ENCODE measurements at places on chromosomes 5 and 9.

GRCh38 chr5:83608122-83608521 is 112.5 kb downstream of the HAPLN1 start:
- peak; percentile 41 for DNase-seq

DNA sequence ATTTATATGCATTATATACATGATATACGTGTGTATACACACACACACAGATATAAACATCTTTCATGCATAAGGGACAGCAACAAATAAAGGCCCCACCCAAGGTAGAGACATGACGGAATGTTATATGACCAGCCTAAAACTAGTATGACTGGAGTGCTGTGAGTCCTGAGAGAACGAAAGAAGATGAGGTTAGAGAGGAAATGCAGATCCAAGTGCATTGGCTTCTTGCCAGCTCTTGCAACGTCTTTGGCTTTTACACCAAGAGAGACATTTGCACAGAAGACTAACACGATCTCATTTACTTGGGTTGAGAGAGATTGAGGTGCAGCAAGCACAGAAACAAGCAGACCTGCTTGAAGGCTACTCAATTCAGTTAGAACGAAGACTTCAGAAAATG is 23.0 kb downstream of the CDH10 start:
- no peak for DNase-seq

DNA sequence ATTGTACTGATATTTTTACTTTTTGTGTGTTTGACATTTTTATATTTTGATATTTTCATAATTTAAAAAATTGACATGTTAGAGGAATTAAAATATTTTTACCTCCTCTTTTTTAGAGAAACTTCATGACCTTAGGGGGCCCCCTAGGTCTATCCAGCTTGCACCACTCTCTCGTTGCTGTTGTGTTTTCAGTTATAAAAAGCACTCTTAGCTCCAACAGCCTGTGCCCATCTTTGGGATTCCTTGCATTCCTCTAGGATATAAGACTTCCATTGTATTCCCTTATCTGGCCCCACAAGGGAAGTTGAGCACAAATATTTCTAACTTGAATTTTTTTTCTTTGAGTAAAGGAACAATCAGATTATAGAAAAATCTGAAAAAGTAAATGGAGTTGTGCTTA is 245.3 kb downstream of the SH3GL2 start:
- DNase-seq = no peak

- no peak for DNase-seq
Observed at GRCh38 chr5:178992291-178992895, 2.7 kb downstream of the GRM6 start.

- DNase-seq = no peak
Observed at GRCh38 chr5:75331-76320, 16.3 kb upstream of the PLEKHG4B start.

DNA sequence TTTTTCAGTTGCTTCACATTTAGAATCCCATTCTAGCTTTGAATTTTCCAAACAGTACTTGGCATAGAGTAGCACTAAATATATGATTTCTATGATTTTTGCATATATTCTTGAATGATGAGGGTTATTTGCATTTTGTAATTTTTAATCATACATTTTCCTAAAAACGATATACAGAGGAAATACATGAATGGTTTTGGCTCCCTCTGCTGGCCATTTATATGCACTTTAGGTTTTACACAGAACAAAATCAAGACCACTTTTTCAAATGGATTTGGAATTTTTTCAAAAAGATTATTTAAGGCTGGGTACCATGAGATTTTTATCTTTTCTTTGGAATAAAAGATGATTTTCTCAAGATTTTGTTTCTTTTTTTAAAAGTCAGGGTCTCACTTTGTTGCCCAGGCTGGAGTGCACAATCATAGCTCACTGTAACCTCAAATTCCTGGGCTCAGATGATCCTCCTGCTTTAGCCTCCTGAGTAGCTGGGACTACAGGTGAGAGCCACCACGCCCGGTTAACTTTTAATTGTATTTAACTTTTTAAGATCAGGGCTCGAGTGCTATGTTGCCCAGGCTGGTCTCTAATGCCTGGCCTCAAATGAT is 16.7 kb upstream of the COMMD10 start:
- DNase-seq = peak; percentile 60
